ENCODE measurements at places on chromosomes 13 and 19.

DNA sequence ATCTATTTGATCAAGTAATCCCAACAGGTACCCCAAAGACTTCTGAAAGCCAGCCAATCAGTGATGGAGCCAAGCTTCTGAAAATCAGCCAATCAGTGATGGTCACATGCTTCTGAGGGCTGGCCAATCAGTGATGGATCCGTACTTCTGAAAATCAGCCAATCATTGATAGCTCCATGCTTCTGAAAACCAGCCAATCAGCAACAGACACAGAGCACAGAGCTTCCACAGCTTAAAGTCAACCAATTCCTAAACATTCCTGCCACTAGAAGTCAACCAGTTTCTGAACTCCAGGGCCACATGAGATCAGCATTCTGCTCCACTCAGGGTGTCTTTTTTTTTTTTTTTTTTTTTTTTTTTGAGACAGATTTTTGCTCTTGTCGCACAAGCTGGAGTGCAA is 8.2 kb upstream of the HSD17B14 start:
- peak; percentile 63 for DNase-seq

DNA sequence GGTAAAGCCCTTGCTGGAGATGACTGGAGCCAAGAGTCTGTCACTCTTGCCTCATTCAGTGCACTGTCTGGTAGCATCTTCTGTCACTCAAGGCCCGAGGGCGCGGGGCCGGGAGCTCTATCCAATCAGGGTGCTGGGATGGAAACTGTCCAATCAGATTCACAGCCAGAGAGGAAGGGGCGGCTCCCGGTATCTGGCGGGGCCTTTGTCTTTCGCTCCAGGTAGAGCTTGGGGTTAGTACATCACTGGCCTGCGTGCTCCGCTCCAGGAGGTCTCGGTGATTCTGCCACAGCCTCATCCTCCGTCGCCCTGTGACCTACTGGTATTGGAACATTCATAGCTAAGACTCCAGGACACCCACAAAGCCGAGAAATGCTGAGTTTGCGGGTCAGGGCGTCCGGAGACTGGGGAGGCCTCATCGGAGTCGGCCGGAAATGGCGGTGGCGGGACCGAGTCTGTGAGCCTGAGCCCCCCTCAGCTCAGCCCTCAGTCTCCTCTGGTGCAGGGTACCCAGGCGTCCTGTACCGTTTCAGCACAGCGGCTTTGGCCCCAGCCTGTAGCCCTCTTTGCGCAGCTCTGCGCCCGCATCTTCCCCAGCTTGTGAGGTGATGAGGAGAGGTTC is 20.6 kb upstream of the ZNF430 start:
- peak; percentile 95 for DNase-seq

DNA sequence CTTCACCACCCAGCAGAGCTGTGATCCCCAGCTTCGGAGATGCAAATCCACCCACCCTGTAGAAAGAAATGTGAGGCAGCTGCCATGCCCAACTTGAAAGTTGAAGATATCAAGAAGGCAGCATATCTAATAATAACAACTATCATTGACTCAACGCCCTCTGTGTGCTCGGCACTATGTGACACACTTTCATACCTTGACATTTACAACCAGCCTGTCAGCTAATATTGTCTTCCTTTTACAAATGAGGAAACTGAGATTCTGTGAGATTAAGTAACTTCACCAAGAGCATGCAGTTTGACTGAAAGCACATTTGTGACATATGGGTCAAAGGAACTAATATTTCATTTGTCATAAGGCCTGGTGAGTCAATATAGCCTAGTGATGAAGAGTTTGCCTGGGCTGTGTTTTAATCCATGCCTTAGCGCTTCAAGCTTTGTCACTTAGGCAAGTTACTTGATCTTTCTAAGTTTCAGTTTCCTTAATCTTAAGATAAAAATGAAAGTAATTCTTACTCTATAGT is 137.0 kb downstream of the FLT1 start:
- DNase-seq: no peak

- DNase-seq: no peak
Measured at GRCh38 chr13:40115426-40115825, 460.0 kb downstream of the COG6 start.

- no peak for DNase-seq
Measured at GRCh38 chr13:99389520-99390304, 82.5 kb upstream of the GPR183 start.

- no peak for DNase-seq
Measured at GRCh38 chr19:49678985-49679770, 2.1 kb downstream of the PRMT1 start.

GRCh38 chr13:71866335-71867130 is 471 bp downstream of the DACH1 start:
- DNase-seq: peak; percentile 57

DNA sequence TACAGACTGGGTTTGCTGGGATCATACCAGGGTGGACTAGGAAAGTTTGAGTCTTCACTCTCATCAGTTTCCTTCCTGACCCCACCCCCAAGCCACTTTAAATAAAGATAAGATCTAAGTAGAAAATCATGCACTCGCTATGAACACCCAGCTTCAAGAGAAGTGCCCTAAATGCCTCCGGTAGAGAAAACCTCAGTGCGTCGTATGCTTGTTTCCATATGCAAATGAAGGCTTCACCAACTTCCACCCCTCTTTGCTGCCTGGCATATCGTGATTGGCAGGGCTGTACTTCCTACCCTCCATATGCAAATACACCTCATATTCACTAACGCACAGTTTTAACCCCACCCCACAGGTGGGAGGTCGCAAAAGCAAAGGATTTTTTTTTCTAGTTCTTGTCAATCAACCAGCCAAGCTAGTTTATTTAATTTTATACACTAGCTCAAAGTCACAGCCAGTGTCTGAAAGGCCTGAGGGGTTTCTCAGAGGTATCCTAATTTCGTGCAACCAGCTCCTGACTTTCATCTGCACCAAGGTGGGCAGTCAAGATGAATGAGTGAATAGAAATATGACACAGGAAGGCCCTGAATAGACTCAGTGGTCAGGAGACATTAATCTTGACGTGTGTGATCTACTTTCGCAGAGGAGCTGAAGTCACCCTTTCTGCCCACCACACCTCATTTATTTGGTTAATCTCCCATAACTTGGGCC is 121.1 kb upstream of the TSHZ3 start:
- no peak for DNase-seq

GRCh38 chr13:113648216-113648610 is 9.8 kb downstream of the ATP4B start:
- DNase-seq: no peak

- DNase-seq: peak; percentile 41
Measured at GRCh38 chr13:109782823-109783431, 3.5 kb downstream of the IRS2 start.

GRCh38 chr19:15324791-15325519 is 7.4 kb downstream of the BRD4 start:
- DNase-seq: no peak

DNA sequence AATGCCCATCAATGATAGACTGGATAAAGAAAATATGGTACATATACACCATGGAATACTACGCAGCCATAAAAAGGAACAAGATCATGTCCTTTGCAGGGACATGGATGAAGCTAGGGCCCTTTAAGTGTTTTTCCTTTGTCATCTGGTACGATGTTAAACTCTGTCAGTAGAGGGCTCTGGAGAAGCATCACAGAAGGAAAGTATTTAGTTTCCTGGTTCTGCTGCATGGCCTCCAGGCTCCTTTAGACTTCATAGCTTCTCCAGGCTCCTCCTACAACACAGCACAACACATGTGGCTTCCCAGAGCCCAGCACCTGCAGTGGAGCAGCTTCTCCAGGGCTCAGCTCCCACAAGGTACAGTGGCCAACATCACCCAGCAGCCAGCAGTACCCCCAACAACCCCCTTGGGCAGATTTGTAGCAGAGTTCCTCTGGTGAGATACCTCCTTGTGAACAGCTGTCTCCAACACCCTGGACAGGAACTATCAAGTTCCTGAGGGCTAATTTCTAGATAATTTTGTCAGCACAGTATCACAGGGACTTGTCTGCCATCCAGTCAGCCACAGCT is 63.4 kb downstream of the KCTD12 start:
- no peak for DNase-seq

- peak; percentile 89 for DNase-seq
Measured at GRCh38 chr19:50358483-50359327, 6.7 kb downstream of the NAPSA start.

- DNase-seq: no peak
Measured at GRCh38 chr13:51532736-51533197, 51.5 kb upstream of the WDFY2 start.

GRCh38 chr13:59834801-59835200 is 328.9 kb downstream of the DIAPH3 start:
- no peak for DNase-seq

DNA sequence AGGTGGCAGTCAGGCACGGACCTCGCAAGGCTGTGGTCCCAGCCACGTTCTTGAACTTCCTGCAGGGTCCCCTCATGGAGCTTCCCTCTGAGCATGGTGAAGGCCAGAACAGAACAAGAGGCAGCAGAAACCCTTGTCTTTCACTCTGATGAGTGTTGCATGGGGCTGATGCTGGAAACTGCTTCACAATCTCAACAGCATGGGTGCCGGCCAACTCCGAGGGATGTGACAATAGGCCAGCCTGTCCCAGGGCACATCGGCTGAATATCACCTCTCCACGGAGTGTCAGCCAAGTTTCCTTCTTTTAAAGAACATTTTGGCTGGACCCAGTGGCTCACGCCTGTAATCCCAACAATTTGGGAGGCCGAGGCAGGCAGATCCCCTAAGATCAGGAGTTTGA is 173.9 kb downstream of the FOXO1 start:
- no peak for DNase-seq

GRCh38 chr19:17337675-17338432 is 501 bp downstream of the GTPBP3 start:
- DNase-seq: peak; percentile 62

DNA sequence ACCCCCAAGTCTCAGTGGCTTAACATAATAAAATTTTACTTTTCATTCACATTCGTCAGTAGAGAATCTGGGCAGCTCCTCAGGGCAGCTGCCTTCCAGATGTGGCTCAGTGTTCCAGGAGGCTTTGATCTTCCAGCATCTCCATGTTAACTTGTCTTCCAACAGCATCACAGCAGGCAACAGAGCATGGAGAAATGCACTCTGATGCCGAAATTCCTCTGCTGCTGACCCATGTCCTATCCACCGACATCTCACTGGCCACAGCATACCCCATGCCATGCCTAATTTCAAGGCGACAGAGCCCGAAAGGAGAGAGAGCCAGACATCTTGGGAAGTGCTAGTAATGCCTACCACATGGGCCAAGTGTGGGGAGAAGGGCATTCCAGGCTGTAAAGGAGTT is 64.9 kb upstream of the MEDAG start:
- DNase-seq: no peak

- DNase-seq: no peak
Measured at GRCh38 chr13:95480131-95480545, 72.4 kb upstream of the CLDN10 start.

GRCh38 chr13:50596776-50597203 is 246.7 kb downstream of the DLEU7 start:
- peak; percentile 61 for DNase-seq

DNA sequence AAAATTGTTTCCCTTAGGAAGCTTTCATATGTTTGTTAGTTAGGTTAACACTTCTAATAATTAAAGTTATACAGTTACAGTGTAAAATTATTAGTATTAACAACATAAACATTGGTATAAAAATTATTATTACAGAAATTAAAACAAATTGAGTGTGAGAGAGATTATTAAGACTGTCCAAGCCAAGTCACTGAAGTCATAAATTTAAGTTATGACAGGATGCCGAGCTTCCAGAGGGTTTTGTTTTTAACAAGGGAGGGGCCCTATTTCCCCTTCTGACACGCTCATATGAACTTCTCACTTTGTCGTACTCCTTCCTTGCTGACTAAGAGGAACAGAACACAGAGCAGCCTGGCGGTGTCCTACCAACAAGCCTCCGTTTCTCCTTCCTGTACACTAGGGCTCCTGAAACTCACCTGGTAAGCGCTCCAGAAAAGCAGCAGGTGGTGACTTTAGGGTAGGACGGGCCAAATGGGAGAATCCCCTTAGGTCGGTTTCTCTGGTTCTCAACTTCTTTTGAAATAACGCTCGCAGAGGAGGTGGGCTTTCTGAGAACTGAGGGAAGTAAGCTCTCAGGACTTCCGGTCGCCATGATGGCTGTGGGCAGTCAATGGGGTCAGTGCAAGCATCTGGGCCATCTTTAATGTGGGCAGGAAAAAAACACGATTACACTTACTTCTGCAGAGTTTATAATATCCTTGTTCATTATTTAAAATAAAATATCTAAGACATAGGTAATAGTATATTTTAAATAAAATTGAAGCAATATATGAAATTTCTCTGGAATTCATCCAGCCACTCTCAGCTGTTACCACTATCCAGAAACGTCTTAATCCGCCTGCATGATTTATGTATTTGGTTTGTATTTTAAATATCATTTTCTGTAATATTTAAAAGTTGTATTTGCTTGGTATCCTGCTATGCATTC is at the start of gene CARD8:
CARD8 (minus strand) TSS at position 537 of the 928 bp plus-strand sequence. CDS start 14,892 bp downstream, outside the sequence.
- peak; percentile 73 for DNase-seq

DNA sequence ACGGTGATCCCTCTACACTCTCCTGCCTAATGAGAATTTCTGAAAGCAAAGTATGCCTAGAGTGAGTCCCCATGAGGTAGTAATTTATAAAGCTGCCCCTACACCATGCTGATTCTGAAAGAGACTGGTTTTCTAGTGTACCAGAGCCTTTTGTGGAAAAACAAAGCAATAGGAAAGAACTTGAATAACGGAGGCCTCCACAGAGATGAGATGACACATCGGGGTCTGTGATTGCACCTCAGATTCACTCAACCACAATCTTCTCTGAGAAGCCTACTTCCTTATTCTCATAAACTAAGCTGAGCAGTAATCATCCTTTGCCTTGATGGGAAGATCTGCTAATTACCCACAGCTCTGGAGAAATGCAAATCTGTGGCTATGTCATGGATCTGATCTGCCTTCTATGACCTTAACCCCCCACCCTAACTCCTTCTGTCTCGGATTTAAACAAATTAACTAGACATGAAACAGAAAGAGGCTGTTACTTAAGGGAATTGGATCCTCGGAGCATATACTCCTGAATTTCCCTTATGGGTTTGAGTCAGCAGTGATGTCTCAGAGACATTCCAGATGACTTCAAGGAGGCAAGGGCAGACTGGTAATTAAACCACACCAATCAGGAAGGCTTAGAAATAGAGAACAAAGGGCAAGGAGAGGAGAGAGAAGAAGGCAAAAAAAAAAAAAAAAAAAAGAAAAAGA is 128.0 kb downstream of the DCT start:
- DNase-seq: no peak

DNA sequence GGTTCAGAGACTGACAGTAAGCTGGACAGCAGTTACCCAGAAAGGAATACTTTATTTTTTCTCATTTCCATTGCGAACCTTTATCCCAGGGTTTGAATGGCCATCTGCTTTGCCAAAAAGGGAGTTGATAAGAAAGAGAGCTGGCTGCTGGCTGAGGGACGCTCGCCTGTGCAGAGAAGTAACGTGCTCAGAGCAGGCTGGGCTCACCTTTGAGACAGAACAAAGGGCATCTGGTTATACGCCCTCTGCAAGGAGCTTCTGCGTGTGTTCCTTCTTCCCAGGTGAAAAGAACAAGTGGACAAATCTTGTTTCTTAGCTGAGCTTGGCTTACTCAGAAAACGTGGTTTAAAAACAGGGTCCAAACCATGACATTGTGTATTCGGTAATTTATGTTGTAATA is 47.4 kb downstream of the EFNB2 start:
- no peak for DNase-seq

- no peak for DNase-seq
Measured at GRCh38 chr13:36339600-36340155, 6.5 kb downstream of the SPART start.

GRCh38 chr13:39970177-39970846 is 314.9 kb downstream of the COG6 start:
- no peak for DNase-seq

All from SK-N-SH (cell line).